ENCODE measurements at places on chromosomes 2 and 18.

DNA sequence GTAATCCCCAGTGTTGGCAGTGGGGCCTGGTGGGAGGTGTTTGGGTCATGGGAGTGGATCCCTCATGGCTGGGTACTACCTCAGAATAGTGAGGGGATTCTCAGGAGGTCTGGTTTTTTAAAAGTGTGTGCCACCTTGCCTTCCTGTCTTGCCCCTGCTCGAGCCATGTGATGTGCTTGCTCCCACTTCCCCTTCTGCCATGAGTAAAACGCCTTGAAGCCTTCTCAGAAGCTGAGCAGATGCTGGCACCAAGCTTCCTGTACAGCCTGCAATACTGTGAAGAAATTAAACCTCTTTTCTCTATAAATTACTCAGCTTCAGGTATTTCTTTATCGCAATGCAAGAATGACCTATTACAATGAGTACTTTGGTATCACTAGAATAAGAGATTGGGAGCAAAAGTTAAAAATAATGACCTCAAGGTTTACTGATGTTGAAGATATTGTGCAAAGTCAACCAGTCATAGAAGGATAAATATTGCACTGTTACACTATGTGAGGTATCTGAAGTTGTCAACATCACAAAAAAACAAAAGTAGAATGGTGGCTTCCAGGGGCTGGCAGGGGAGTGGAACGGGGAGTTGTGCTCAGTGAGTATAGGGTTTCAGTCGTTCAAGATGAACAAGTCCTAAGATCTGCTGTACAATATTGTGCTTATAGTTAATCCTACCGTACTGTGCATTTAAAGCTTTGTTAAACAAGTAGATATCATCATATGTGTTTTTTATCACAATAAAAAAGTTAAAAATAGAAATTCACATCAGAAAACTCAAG, 938.3 kb upstream of the CNTNAP5 start:
- no peak for DNase-seq

DNA sequence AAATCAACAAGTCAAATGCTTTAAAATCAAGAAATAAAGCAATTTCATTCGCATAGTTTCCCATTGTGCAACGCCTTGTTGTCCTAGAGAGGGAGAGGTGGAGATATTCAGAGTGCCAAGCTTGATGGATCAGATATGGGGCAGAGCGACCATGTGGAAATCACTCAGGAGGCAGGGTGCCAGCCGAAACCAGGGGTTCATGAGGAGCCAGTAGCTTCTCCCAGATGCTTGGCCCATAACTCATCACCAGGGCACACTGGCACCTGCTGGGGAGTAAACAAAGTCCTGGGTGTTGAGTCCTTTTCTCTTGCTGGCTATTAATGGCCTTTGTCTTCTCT, 53.0 kb upstream of the ASAP2 start:
- DNase-seq: no peak

- DNase-seq: no peak
Observed at GRCh38 chr18:76234676-76235060, 260.4 kb downstream of the ZNF516 start.

DNA sequence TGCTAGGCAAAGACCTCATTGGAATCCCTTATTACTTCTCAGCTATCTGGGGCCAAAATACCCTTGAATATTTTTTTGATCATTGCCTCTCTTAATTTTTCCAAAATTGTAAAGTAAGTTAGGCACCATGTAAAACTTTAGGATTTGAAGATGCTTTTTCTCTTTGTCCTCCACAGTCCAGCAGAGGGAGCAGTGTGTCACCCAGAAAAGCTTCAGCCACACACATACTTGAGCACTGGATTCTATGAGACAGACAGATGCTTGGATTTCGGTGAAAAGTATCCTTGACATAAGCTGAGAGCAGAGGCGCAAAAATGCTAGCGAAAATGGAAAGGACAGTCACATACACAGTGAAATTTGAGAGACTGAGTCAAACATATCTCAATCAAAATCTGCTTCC, 74.7 kb upstream of the KCNJ3 start:
- no peak for DNase-seq

GRCh38 chr2:1051075-1051474, 100.4 kb downstream of the SNTG2 start:
- DNase-seq: no peak

GRCh38 chr18:26255695-26256622, 29.7 kb downstream of the TAF4B start:
- no peak for DNase-seq

DNA sequence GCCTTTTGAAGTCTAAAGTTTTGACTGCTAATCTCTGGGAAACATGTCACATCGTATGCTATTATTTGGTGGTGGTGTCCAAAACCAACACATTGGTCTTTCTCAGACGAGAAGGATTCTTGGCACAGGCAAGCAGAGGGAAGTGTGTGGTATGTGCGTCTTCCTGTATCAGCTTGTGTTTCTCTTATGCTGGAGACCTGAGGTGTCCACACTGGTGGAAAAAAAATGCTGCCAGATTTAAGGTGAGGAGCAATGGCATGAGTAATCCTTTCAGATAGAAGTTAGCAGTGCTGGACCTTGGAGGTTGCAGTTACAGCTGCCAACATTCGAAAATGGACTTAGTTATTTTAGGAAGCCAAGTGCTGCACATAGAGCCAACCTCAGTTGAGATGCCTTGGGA, 11.7 kb upstream of the FHL2 start:
- DNase-seq: no peak
